Foreskin keratinocyte (primary cell): ENCODE measurements at places on chromosomes 16 and 17.

DNA sequence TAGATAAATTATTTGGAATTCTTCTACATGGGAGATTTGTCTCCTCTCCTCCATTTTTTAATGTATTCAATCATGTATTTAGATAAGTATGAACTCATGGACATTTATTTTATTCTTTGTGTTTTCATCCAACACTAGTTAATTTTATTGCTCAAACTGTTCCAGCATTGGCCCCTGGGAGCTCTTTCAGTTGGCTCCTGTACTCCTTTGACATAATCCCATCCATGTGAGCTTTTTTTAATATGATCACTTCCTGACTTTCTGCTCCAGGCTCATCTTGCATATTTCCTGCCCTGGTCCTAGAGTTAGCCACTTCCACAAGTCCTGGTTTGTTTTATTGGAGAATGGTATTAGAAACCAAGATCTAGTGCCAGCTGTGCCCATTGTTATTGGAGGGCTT lies 419.0 kb upstream of the CDH11 start:
- DNase-seq: no peak

DNA sequence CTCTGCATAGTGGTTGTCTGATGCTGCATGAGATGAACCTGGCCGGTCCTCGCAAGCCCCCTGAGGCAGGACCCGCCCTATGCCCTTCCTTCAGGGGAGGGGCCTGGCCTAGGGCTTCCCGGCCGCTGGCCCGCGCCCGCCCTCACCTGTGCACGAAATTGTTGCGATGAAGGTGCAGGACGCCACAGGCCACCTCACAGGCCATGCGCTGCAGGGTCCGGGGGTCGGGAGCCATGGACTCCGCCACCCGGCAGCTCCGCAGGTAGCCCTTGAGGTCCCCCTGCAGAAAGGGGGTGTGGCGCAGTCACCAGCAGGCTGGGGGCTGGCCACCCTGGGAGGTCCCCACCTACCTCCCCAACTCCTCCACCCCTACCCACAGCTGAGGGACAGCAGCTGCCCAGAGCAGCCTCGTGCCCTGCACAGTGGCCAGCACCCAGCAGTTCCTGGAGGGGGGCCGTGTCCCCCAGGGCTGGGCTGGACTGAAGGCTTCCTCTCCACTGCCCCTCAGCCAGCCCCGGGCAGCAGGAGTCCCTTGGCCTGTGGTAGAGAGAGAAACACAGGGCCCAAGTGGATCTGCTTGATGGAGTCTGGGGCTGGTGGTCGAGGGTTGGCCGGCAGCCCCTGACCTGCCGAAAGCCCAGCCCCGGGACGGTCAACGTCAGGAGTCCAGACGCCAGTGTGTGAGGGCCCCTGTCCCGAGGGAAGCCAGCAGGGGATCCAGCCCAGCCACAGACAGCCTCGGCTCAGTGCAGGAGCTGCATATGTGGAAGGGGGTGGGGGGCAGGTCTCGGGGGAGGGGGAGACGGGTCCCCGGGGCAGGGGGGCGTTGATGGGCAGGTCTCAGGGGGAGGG lies 38.8 kb upstream of the PVALEF start:
- DNase-seq: no peak

- no peak for DNase-seq
Observed at GRCh38 chr17:57877803-57878377, 28.0 kb upstream of the MRPS23 start.

- no peak for DNase-seq
Observed at GRCh38 chr16:88553739-88554138, 16.5 kb upstream of the ZC3H18 start.

- DNase-seq: peak; percentile 52
Observed at GRCh38 chr16:47143677-47144558, at the start of gene NETO2. NETO2 (minus strand) TSS chr16:47143945; CDS start chr16:47143612, 333 bp downstream.

DNA sequence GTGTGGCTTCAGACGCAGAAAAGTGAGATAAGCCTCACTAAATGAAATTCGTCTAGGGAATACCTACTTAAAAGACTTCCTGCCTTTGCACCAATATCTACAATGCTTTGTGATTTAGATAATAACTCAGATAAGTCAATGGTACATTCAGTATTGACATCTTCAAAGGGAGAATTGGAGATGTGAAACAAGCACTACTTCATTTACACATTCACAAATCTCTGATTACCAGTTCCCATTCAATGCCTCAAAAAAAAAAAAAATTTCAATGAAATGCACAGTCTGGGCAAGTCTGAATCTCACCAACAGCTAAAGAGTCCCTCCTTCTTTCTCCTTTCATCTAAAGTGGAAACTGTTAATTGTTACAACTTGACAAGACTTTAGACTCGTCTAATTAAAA lies 3.7 kb downstream of the PHF12 start:
- no peak for DNase-seq

DNA sequence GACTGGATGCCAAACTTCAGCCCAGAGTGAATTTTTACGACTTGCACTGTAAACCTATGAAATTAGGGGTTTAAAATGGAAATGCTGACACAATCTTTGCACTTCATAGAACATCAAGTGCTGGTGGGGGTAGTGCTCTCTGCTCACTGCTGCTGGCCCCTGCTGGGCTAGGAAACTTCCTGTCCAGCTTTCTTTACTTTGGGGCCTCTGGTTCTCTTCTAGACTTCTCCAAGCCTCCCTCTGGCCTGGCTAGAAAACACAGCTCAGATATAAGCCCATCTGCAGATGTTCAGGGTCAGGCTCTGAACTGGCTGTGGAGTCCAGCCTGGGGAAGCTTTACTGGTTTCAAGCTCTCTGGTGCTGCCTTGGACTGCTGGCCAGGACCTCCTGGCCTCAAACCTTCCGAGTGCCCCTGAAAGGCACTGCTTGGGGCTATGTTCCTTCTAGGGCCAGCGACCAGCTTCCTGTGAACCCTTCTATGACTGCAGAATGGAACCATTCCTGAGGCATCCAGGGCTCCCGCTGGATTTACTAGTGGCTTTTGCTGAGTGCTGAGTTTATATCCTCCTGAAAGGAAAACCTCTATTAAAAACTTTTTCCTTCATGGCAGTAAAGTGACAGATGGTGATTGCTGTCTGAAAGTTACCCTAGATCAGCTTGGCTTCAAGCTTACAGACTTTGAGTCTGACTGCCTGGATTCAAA lies 59.4 kb downstream of the TBX4 start:
- DNase-seq: no peak

- DNase-seq: no peak
Observed at GRCh38 chr16:56311208-56312027, 113.9 kb downstream of the AMFR start.

GRCh38 chr16:66383551-66383950 lies 17.1 kb downstream of the CDH5 start:
- DNase-seq: no peak

DNA sequence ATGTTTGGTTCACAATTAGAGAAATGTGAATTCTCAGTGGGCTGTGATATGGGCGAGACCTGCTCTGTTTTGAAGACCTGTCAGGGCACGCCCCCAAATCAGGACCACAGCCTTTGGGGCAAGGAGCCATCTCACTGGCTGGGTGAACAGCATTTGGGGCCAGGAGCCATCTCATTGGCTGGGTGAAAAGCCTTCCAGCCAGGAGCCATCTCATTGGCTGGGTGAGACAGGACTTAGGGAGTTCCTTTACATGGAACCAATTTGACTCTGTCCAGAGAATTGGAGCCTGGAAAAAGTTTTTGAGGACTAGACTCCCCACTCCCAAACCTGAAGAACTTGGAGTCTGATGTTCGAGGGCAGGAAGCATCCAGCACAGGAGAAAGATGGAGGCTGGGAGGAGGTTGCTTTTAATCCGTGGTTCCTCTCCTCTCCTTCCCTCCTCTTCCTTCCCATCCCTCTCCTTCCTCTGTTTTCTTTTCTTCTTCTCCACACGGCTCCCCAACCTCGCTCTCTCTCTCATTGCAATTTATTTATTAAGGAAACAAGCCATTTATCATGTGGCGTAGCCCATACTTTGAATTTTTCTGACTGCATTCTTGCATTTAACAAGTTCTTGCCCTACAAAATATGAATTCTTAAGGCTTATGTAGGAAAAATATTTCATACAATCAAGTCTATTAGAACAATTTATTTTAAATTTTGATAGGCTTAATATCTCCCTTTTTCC lies 19.7 kb downstream of the FOXL1 start:
- DNase-seq: no peak

GRCh38 chr16:67928561-67929364 lies 2.9 kb downstream of the CTRL start:
- DNase-seq: no peak
